Transverse colon (tissue), 4 donors: ENCODE measurements at places on chromosomes 16 and 17. TPM values are rescaled to one million over a fixed set of nuclear protein-coding genes. Genes with fewer than 3 reads are reported as not detected.

MMP2 gene
- total RNA-seq = 105 TPM

CCL3 gene
- 1.1 TPM for total RNA-seq

CCL14 gene
- total RNA-seq = 19.5 TPM

DNA sequence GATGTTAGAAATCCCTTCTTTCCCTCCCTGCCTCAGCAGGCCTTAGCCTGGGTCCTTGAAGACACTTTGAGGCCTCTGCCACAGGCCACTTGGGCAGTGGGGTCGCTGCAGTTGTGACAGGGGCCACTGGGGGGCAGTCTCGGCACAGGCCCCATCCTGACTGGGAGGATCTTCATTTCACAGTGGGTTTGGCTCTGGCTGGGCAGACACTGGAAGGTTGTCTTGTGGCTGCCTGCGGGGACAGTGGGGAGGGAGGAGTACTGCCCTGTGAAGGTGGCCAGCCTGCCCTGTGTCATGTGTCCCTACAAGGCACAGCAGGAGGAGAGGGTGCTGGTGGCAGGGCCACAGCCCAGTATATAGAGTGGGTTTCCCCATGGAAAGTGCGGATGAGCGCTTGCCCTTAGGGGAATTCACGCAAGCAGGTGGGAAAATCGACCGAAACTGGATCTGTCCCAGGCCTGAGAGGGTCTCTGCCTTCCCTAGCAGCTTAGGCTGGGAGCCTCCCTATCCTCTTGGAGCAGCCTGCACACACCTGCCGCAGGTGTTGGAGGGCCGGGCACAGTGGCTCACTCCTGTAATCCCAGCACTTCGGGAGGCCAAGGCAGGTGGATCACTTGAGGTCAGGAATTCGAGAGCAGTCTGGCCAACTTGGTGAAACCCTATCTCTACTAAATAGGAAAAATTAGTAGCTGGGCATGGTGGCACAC is 28.8 kb downstream of the GINS2 start:
- peak; percentile 76 for DNase-seq
- H3K27me3 ChIP-seq = no peaks in the 10 kb centered on the region
- no peak overlapping the region for H3K27ac ChIP-seq
- no peak overlapping the region for H3K4me3 ChIP-seq
- H3K4me1 ChIP-seq = no peaks in the 10 kb centered on the region

DNA sequence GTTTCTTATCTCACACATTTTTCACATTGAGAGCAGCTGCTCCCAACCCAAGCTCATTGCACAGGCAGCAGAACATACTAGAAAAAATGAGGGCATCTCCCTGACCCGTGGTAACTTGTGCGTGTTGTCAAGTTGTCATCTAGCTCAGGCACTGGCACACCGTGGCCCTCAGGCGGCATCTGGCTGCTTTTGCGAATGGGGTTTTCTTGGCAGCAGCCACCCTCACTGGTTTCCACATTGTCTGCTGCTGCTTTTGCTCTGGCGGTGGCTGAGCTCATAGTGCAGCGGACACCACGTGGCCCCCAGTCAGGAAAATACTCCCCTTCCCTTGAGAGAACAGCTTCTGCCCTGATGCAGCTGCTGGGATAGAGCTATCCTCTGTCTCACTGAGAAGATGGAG is 9.4 kb upstream of the TEDC2 start:
- no peaks in the 10 kb centered on the region for H3K4me1 ChIP-seq
- no peak overlapping the region for H3K4me3 ChIP-seq
- H3K36me3 ChIP-seq = no peaks in the 10 kb centered on the region
- DNase-seq = no peak
- no peaks in the 10 kb centered on the region for H3K27me3 ChIP-seq

DNA sequence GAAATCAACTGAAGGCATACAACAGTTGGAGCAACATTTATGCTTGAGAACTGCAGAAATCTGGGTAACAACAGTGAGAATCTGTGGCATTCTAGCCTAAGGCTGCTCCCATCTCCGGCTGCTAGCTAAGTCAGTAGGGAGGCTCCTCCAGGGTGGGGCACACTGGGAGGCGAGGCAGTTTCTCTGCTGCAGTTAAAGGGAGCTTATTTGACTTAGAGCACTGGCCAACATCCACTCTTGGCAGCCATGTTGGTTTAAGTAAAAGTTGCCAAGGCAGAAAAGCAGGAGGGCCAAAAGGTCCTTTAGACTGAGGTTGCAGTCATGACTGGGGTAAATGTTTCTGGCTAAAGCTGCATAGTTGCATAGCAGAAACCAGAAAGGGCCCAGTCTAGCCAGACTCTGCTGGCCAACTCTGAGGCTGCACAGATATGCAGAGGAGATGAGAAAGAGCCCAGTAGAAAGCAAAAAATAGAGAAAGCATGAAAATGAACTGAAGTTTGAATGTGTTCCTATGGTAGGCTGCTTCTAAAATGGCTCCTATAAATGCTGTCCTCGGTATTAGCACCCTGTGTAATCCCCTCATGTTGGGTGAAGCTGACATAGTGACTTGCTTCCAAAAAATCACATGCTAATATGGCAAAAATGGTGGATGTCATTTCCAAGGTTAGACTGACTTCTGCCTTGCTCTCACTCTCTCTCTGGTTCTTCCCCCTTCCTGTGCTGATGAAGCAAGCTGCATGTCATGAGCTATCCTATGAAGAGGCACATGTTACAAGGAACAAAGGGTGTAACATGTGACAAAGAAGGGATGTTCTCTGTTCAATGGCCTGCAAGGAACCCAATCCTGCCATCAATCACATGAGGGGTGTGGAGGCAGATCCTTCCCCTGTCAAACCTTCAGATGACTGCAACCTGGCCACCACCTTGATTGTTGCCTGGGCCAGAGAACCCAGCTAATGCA is 3.7 kb upstream of the C16orf78 start:
- H3K27ac ChIP-seq = no peak overlapping the region
- no peaks in the 10 kb centered on the region for H3K27me3 ChIP-seq
- H3K36me3 ChIP-seq = no peaks in the 10 kb centered on the region
- no peaks in the 10 kb centered on the region for H3K4me1 ChIP-seq
- no peak for DNase-seq

- H3K4me1 ChIP-seq = peaks cover 27% of the 10 kb centered on the region
- no peak for DNase-seq
- peak overlapping the region; percentile 13 for H3K27ac ChIP-seq
Measured at GRCh38 chr17:32835291-32835761, 41.6 kb downstream of the MYO1D start.

- no peaks in the 10 kb centered on the region for H3K36me3 ChIP-seq
Measured at GRCh38 chr17:19805006-19805405, 56.9 kb upstream of the ALDH3A1 start.

DNA sequence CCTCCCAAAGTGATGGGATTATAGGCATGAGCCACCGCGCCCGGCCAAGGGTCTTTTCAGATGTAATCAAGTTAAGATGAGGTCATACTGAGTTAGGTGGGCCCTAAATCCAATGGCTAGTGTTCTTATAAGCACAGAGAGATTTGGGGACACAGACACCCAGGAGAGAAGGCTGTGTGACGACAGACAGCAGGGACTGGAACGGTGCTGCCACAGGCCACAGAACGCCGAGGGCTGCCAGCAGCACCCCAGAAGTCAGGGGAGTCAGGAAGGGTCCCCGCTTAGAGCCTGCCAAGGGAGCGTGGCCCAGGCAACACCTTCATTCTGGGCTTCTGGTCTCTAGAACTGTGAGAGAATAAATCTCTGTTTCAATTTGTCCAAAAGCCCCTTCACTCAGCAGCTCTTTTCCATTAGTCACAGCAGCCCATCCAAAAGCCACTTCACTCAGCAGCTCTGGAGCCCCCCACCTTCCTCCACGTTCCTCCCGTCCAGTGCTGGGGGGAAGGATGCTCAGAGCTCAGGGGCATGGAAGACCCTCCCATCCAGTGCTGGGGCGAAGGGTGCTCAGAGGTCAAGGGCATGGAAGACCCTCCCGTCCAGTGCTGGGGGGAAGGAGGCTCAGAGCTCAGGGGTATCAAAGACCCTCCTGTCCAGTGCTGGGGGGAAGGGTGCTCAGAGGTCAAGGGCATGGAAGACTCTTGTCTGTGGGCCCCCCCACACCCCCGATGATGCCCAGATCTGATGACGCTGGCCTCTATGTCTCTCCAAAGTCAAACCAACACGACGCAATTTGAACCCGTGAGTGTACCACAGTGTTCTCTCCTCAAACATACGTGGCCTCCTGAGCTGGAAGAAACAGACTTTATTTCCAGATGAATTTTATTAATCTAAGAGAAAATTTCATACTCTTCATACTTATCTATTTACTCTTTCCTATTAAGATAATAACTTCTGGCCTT is 11.9 kb downstream of the RAB40B start:
- H3K4me1 ChIP-seq = peaks cover 9% of the 10 kb centered on the region
- no peak for DNase-seq
- no peak overlapping the region for H3K27ac ChIP-seq
- H3K4me3 ChIP-seq = no peak overlapping the region
- H3K36me3 ChIP-seq = no peaks in the 10 kb centered on the region

GRCh38 chr17:333626-334396 is 18.8 kb downstream of the RPH3AL start:
- no peaks in the 10 kb centered on the region for H3K27me3 ChIP-seq
- peak overlapping the region; percentile 82 for H3K27ac ChIP-seq
- H3K4me3 ChIP-seq = no peak overlapping the region
